ENCODE measurements at places on chromosomes 5 and 9.

DNA sequence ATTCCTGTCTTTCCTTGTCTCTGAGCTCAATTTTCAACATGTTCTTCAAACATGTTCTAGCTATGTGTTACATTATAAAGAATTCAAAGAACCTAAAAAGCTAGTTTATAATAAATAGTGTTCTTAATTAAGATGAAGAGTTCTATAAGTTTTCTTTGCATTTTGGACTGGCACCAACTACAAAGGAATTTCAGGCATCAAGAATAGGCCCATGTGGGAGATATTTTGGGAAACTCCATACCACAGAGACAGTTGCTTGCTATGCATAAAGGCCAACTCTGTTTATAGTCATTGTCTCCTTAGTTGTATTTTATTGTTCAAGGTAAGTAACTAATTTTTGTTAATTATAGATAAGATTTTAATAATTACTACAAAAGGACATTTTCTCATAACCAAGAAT, 4.5 kb downstream of the SLF1 start:
- no peak for DNase-seq

DNA sequence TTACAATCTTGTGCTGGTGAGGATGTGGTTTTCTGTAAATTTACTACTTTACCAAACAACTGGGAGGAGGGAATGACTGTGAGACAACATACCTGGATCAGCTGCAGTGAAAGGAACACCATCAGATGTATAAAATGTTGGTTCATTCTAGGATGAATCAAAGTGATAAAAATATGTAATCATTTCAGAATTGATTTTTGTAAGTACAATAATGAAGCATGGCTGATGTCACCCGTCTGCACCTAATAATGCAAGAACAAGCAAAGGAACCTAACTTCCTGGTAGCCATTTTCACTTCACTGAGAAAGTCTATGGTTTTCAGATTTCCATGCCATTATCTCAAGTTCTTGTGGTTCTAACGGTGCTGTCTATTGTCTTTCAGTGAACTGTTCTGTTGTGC, 18.7 kb upstream of the C5orf34 start:
- no peak for DNase-seq

DNA sequence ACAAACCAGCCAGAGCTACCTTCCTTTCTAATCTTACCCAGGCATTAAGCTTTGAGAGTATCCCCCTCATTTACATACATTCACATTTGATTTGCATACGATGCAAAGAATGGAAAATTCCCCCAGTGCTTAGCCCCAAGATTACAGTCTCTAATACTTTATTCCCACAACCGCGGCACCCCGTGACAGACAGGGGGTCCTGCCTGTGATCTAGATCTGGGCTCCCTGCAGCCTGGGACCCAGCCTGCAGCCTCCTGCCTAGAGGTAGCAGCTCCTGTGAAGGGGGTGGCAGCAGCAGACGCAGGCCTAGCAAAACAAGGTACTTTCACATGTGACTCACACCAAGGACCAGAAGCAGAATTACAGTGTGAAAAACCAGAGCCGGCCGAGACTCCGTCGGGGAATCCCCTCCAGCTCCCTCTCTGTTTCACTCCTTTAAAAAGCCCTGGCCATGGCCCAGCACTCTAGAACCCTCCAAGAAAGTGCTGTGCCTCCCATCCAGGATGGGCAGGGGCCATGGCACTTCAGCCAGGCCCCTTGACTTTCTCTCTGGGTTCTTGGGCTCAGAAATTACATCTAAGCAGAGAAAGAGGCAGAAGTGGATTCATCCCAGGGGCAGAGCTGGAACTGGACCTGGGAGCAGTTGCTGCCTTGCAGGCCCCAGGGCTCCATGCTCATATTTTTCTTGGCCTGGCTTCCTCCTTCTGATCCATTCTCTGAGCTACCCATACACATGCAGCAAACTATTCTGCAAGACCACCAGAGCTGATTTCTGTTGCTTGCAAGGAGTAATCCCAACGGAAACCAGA, 14.0 kb upstream of the TCF7 start:
- peak; percentile 79 for DNase-seq

GRCh38 chr9:111762556-111762955, 32.2 kb downstream of the SHOC1 start:
- DNase-seq, result no peak

Measured in stimulated activated CD8-positive, alpha-beta memory T cell treated with anti-CD3 and anti-CD28 coated beads, Interleukin-15, amount 100 ng/mL, for 48 hours (primary cell).